Vagina (tissue), 2 donors: ENCODE measurements at places on chromosomes 6 and 20.

- no peak for DNase-seq
Observed at GRCh38 chr6:113365191-113365590, 492.0 kb upstream of the MARCKS start.

GRCh38 chr20:60637801-60638200 is 614.3 kb upstream of the CDH4 start:
- DNase-seq = no peak

DNA sequence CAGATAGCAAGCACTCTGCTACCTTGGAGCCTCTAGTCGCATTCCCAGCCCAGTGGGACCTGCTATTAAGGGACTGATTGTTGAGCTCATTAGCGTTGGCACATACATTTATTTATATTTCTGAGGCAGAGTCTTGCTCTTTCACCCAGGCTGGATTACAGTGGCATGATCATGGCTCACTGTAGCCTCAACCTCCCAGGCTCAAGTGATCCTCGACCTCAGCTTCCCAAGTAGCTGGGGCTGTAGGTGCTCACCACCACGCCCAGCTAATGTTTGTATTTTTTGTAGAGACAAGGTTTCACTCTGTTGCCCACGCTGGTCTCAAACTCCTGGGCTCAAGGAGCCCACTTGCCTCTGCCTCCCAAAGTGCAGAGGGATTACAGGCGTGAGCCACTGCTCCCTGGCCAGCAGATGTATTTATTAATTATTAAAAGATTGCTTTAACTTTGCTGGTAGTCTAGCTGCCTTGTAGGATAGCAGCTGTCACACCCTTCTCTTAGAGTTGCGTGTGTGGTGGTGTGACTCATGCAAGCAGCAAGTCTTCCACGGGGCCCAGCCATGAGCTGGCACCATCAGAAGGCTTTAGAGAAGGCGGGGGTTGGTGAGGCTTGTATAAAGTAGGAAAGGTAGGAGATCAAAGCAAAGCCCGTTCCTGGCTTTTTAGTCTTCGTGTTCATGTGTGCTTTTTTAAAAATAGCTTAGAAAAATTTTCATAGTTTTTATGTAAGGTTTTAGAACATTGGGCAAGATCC is 16.5 kb downstream of the ACTR5 start:
- no peak for DNase-seq

GRCh38 chr20:34628026-34628425 is 48.9 kb downstream of the PIGU start:
- no peak for DNase-seq

DNA sequence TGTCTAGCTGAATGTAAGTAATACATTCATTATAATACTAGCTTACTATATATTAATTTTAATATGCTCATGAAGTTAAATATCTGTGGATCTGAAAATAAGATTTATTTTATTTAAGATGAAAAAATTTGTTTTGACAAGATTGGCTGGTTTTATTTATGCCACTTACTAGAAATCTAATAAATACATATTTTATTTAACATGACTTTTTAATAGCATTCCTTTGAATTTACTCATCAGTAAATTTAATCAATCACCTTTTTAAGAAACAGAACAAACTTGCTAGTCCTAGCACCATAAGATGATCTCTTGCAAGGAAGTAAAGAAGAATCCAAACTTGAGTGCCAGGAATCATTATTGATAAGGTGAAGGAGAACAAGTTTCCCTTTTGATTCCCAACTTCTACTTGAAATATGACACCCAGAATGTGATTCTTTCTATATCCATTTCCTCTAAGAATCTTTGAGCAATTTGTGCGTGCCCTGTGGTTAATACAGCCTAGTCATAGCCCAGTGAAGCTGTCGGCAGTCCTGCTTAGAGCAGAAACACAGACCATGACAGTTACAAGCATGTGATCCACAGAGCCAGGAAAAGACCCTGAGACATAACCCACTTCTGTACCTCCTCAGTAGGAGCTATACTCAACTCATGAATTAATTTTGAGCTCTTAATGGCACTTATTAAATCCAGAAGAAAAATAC is 282.3 kb upstream of the QKI start:
- DNase-seq = no peak

GRCh38 chr6:53302678-53303360 is 45.9 kb downstream of the ELOVL5 start:
- DNase-seq = no peak

DNA sequence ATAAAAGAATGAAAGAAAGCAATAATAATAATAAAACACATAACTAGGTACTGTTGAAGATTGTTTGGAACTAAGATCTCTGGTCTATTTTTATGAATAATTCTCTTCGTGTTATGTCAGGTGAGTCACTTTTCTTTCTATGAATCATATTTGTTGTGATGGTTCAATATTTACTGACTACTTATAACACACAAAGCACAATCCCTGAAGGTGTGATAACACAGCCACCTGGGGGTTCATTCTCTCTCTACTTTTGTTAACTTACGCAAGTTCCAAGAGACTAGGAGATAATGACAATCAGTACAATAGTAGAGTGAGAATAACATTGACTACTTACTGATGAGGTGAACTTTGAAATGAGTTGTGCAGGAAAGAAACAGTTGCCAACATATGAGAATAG is 149.9 kb downstream of the IBTK start:
- no peak for DNase-seq

- DNase-seq = no peak
Observed at GRCh38 chr6:121032268-121033006, 301.8 kb downstream of the TBC1D32 start.

GRCh38 chr6:30678964-30679726 is 6.3 kb upstream of the DHX16 start:
- no peak for DNase-seq

- no peak for DNase-seq
Observed at GRCh38 chr20:45918182-45918737, 6.3 kb upstream of the PLTP start.

- peak; percentile 47 for DNase-seq
Observed at GRCh38 chr20:59661153-59661552, 56.8 kb downstream of the PHACTR3 start.

GRCh38 chr6:16651871-16652270 is 109.4 kb downstream of the ATXN1 start:
- no peak for DNase-seq

GRCh38 chr20:52193886-52194545 is 2.4 kb upstream of the ZFP64 start:
- DNase-seq = no peak

- no peak for DNase-seq
Observed at GRCh38 chr6:161813156-161813555, 539.3 kb upstream of the AGPAT4 start.

DNA sequence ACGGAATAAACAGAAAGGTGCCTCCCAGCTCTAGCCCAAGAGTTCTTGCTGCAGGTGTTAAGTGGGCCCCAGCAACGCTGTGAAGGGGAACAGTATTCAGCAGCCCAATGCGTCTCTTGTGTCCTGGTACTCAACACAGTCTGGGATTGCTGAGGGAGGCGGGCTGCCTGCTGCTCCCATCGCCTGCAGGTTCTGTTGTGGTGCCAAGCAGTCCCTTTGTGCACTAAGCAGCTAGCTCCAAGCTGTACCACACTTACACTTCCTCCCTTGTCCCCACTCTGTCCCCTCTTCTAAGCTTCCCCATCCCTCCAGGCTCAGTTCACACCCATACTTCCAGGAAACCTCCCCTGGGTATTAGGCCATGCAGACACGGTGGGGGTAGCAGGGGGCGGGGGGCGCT is 92.7 kb downstream of the AGPAT4 start:
- no peak for DNase-seq

GRCh38 chr6:32937230-32937633 is 3.6 kb downstream of the HLA-DMB start:
- DNase-seq = no peak

GRCh38 chr6:39276379-39276995 is 37.7 kb downstream of the KCNK17 start:
- no peak for DNase-seq

DNA sequence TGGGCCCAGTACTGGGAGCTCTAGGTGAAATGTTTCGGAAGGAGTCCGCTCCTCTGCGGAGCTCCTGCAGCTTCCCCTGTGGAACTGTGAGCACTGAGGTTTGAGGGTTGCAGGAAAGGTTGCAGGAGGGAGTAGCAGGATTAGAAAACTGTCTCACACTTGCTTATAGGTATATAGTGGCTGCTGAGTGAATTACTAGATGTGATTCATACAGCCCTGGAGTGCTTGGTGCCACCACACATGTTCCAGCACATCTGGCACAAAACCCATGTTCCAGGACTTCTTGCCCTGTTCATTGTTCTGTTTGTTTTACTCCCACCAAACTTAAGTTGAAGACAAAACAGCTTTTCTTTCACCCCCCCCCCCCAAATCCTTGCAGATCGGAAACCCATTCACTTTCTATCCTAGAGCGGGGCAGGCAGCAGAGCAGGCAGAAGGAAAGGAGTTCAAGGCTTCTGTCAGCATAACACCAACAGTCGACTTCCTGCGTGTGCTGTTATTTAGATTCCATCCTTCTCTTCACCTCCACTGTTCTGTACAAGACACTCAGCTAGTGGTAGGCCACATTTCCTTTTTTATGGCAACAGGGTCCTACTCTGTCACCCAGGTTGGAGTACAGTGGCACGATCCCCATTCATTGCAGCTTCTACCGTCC is 669 bp upstream of the PEX6 start:
- DNase-seq = no peak

GRCh38 chr6:49766762-49767161 is 20.3 kb downstream of the PGK2 start:
- no peak for DNase-seq

- DNase-seq = no peak
Observed at GRCh38 chr6:100289285-100289684, 175.4 kb downstream of the SIM1 start.

DNA sequence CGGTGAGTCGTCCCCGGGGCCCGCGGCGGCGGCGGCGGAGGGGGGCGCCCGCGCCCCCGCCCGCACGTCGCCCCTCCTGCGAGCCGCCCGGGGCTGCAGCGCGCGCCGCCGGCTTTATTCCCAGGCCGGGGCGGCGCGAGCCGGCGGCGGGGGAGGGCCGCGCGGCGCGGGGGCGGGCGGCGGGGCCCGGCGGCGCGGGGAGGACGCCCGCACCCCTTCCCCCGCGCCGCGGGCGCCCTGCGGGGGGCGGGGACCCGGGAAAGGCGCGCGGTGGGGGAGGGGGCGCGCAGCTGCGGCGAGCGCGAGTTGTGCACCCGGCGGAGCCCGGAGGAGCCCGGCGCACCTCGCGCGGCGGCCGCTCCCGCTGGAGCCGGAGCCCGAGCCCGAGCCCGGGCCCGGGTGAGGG is 646 bp downstream of the HMGA1 start:
- DNase-seq = no peak

- no peak for DNase-seq
Observed at GRCh38 chr20:57438552-57438951, 47.4 kb downstream of the RBM38 start.

DNA sequence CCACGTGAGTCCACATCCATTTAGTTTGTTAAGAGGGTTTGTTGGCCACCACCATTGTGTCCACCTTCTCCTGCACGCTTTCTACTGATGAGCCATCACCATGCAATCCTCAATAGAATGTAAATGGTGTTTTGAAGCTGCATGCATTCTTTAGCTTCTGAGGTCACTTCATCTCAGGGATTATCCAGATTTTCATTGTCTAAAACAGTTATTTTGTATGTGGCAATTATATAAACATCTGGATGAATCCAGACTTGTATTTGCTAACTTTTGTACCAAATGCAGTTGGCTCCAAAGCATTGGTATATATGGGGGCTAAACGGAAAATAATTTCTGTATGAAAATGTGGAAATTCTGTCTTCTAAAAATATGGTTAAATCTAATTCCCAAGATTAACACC is 231.2 kb upstream of the ARID1B start:
- DNase-seq = no peak

- no peak for DNase-seq
Observed at GRCh38 chr20:33624399-33624798, 37.7 kb upstream of the C20orf144 start.
